ENCODE measurements at places on chromosomes 5 and 9.

DNA sequence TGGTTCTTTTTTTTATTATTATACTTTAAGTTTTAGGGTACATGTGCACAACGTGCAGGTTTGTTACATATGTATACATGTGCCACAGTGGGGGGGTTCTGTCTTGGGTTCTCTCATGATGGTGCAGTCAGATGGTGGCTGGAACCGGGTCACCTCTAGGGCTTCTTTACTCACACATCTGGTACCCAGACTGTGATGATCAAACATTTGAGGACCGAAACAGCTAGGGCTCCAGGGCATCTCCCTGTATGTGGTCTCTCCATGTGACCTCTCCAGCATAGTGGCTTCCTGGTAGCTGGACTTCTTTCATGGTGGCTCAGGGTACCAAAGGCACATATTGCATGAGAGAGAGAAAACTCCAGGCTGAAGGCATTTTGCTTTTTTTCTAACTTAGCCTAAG is 9.8 kb upstream of the CRHBP start:
- DNase-seq, result no peak

DNA sequence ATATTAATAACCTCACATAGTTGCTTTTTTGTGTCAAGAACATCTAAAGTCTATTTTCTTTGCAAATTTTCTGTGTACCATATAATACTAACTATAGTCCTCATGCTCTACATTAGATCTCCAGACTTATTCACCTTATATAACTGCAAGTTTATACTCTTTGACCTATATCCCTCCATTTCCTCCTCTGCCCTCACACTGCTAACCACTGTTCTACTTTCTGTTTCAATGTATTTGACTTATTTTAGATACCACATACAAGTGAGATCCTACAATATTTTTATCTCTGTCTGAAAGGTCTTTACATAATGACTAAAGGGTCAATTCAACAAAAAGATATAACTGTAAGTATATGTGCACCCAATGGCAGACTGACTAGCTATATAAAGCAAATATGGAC is 789.7 kb upstream of the ZNF608 start:
- no peak for DNase-seq

DNA sequence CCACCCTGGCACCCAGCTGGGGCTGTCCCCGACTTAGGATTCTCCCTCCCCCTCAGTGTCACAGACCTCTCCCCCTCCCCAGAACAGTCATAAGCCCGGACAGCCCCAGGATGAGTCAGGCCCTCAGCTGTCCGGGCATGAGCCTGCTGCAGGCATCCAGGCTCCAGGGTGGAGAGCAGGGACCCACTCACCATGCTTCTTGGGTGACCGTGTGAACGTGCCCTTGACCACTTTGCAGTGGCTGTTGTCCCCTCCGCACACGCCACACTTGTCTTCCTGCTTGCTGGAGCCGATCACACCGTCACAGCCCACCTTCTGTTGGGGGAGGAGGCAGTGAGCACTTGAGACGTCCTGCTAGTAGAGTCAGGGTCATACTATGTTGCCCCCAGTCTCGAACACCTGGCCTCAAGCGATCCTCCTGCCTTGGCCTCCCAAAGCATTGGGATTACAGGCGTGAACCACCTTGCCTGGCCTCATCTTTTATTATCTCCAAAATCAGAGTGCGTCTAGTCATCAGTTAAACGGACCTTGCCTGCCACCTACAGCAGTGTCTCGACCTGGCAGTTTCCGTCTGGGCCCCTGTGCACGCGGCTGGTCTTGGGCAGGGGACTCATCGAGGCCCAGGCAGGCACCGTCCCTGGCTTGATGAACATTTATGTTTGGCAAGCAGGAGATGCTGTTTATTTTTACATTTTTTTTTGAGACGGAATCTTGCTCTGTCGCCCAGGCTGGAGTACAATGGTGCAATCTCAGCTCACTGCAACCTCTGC is 72.6 kb downstream of the ZNF354C start:
- no peak for DNase-seq

DNA sequence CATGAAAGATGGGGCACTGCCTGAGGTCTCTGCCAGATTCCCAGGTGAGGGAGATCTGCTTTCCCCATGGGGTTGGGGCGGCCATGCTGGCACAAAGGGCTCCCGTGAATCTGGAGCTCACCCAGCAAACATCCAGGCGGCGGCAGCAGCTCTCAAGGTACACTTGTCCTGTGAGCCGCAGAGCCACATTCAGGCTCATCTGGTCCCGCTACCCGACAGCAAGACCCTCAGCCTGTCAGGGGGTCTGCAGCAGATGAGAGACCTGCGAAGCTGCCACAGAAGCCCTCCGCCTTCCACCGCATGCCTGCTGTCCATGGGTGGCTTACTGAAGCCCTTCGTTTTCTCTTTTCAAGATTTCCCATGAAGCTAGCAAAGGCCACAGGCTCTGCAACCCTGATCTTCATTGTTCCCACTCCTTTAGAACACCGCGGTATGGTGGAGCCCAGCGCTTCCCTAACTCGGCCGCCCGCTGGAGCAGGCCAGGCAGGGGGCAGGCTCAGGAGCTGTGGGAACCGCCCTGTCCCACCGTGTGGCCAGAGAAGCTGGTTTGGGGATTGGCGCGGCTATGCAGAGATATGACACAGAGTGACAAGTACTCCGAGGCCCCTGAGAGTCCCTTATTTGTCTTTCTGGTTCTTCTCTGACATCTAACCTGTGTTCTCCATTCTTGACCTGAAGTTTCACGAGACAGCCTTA is 8.8 kb downstream of the LRRC14B start:
- DNase-seq, result peak; percentile 29

GRCh38 chr9:137305060-137305797 is 3.2 kb upstream of the NRARP start:
- DNase-seq, result peak; percentile 83

DNA sequence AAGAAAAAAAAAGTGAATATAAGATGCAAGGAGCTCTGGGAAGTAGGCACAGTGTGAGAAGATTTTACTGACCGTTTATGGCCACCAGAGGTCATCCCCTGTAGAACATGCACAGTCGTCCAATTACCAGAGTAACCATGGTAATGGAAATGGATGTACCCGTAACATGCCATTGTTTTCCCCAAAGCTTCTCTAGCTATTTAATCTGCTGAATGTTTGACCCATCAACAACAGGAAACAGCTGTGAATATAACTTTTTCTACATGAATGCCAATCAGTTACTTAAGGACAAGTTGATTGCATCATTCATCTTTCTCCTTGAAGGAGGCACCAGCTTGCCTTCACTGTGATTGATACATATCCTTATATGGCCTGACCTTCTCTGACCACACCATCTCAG is 1967.0 kb upstream of the CDH9 start:
- no peak for DNase-seq

DNA sequence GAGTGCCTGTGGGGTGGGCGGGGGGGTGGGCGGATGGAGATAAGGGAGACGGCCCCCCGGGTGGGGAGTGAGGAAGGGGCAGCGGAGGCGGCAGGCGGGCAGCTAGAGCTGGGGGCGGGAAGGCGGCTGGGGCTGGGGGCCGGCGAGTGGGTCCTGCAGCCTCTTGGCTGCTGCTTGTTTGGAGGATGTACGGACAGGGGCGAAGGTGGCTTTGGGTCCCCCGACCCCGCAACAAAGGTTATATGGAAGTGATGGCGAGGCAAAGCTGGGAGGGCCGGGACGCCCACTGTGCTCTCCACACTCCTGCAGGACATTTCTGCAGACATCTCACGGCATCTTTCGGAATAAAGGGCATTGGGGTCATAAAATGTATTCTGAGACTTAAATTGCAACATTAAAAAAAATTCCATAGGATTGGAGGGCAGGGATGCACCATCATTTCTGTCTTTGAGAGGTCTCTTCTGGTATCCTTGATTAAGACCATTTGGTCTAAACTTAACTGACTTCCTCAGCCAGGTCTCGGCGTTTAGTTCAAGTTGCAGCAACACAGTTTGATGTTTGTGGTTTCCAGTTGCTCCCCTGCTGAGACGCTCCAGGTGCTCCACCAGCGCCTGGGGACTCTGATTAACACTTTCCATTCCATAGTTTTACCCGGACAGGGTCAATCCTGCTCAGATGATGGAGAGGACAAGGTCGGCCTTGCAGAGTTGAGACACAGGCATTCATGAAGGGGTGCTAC is 101.6 kb upstream of the SSBP2 start:
- DNase-seq, result peak; percentile 78

- no peak for DNase-seq
These were observed 101.9 kb downstream of the SLC28A3 start for GRCh38 chr9:84238652-84239051.

- no peak for DNase-seq
These were observed 171.4 kb upstream of the NFIB start for GRCh38 chr9:14485366-14485765.
